ENCODE measurements at places on chromosomes 7 and 10. TPM values are rescaled to one million over a fixed set of nuclear protein-coding genes. Genes with fewer than 3 reads are reported as not detected.

- no peak for DNase-seq
Measured at GRCh38 chr7:32255036-32255435, 184.8 kb upstream of the PDE1C start.

DNA sequence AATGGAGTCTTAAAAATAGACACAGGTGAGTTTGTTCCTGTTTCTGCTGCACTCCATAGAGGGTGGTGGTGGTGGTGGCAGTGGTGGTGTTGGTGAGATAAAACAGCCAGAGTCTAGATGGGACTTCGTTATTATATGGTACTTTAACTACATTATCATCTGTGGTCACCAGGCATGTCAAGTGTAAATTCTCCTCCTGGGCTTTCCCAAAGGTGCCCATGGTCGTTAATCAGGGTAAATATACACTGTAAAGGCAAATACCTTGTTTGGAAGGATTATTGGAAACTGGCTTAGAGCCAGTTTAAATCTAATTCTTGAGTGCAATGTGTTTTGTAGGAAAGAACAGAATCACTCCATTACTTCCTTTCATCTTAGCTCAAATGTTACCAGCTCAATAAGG, 21.5 kb upstream of the COMMD3 start:
- DNase-seq = no peak

GRCh38 chr10:100731407-100732240, 13.8 kb upstream of the PAX2 start:
- no peak for DNase-seq

DNA sequence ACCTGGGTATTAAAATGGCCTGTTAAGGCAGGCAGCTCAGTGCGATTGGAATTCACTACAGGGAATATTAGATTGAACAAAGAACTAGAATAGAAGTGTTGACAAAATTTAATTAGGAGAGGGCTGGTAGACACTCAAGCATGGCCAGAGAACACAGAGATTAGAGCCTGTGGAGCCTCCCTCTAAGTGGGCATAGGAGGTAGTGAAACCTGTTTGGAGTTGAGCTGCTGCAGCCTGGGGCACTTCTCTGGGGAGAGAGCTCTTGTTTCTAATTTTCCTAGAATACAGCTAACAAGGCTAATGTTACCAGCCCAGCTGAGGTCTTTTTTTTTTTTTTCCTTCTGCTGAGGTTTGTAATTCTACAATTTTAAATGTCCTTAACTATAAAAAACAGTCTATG, 46.4 kb downstream of the TMEM168 start:
- DNase-seq = no peak

DNA sequence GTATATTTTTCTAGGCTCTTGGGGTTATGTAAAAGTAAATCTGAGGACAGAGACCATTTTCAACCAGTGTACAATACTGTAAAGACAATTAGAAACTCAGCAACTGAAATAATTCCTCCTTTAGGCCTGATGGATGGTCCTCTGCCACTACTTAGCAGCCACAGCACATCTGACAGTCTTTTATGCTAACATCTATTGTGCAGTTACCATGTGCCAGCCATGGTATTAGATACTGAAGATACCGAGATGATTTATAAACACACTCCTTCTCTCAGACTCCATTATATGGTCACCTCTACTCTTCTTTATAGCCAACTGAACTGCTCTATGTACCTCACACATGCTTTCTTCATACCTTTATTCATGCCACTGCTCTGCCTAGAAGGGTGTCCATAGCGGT, 61.2 kb upstream of the CCNJ start:
- DNase-seq = no peak

Gene NEBL
- total RNA-seq = 15.0 TPM

DNA sequence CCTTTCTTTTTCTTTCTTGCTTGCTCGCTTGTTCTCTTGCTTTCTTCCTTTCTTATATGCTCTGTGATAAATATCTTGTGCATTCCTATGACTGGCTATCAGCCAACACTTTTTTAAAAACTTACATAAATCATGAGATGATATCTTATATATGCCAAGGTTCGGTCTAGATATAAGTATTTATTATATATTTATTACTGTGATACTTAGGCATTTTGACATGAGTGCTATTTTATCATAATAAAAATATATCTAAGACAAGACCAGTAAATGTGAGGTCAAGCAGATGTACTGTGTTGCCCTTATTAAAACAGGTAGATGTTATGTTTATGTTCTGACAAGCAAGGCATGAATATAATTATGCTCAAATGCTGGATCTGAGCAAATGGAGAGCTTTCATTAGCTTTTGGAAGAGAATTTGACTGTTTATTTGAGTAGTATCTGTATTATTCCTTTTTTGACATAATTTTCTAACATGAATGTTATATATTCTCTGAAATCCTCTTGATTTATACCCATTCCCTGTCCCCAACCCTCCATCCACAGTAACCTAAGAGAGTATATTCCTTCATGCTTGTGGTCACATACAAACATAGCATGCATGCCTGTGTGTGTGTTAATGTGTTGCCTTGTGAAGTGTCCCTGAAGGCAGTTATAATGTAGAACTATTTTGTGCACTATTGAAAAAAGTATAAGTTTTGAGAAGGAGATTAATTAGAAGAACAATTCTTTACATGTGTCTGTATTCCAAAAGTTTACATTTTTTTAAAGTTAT, 158.0 kb downstream of the HDAC9 start:
- no peak for DNase-seq

DNA sequence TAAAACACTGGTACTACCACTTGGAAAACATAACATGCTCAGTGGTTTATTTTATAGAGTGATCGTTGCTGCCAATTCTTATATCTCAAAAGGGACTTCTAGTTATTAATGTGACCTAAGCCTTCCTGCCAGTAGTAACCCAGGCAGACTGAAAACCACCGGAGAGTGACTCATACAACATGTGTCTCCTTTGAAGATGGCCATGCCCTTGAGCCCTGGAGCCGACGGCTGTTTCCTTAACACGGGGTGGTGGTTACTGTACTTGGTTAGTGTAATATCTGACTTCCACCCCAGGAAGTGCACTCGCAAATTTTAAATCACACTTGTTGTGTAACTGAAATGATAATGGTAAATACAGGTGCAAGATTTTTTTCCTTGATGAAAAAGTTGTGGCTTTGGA, 30.5 kb downstream of the JAKMIP3 start:
- peak; percentile 17 for DNase-seq

Measured in mucosa of gallbladder (tissue), 1 donor.